Activated CD8-positive, alpha-beta memory T cell treated with anti-CD3 and anti-CD28 coated beads for 4 hours (primary cell): ENCODE measurements at places on chromosomes 5 and 9.

GRCh38 chr9:135461936-135462335, 17.6 kb upstream of the PPP1R26 start:
- DNase-seq = no peak

DNA sequence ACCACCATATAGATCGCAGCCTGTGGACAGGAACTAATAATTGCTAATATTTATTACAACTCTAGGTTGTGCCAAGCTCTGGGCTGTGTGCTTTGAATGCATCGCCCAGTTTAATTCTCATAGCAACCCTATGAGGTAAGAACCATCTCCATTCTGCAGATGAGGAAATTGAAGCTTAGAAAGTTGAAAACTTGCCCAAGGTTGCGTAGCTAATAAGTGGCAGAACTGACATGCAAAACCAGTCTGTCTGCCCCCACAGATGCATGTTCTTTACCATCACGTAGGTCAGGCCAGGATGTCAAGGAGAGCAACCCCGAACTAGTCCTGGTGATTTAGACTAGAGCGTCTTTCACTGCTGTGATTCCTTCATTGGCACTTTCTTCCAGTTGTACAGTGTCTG, 15.6 kb downstream of the WWC1 start:
- no peak for DNase-seq

DNA sequence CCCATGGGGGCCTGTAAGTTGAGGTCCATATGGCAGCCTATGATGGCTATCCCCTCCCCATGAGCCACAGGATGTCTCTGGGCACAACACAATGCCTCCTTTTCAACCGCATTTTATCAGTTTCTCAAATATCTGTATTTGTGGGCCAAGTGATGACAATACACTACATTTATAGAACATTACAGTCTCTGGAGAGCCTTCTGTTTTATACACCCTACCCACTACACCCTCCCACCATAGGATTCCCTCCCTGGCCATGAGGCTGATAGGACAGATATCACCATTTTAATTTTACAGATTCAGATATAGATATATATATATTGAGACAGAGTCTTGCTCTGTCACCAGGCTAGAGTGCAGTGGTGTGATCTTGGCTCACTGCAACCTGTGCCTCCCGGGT, 236.8 kb downstream of the ENC1 start:
- no peak for DNase-seq

DNA sequence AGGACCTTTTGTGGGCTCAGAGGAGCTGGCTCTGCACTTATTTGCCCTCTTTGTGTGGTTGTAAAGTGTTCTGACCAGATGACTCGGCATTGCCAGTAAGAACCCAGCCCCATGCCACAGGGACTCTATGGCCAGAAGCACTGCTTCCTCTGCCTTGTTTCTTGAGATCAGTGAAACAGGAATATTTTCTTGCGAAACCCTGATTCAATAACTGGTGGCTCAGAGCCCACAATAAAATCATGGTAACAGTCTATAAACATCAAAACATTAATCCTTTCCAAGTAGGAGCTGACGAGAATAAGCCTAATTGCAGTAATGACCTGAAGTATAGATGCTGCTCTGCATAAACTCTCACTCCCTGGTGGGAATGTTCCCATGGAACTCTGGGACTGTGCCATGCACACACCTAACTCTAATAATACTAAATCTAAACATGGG, 344.3 kb downstream of the ZNF608 start:
- DNase-seq = no peak

DNA sequence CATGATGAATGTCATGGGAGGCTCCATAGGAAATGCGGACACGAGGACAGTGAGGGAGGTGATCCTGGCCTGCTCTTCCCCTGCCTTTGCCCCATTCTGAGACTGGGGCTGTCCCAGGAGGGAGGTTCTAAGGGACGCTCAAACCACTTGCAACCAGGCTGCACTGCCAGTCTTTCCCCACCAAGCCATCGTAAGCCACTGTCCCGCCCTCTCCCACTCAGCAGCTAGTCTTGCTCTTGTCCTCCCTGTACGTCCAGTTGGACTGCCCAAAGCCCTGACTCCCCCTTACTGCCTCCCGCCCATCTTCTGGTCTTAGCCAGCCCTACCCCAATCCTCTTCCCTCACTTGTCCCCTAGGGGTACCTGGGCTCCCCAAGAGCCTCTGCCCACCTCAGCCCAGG, 115.7 kb downstream of the FSTL4 start:
- no peak for DNase-seq

DNA sequence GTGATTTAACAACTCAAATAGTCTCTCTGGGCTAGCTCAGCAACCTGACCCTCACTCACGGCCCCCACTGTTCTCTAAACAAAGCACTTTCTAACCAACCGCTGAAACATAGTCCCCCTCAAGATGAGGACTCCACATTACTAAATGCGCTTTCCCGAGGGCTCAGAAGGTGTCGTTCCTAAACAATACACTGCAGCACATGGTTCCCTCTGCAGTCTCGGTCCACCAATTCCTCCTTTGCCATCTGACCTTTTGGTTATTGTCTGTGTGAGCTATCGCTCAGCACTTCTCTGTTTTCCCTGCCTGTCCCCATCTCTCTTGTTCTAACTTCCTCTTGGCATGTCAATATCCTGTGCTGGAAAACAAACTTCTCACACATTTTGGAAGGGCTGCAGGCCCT, 7.2 kb downstream of the EPB41L4A start:
- DNase-seq = no peak

GRCh38 chr5:168301593-168302390, 10.3 kb downstream of the WWC1 start:
- DNase-seq = no peak

DNA sequence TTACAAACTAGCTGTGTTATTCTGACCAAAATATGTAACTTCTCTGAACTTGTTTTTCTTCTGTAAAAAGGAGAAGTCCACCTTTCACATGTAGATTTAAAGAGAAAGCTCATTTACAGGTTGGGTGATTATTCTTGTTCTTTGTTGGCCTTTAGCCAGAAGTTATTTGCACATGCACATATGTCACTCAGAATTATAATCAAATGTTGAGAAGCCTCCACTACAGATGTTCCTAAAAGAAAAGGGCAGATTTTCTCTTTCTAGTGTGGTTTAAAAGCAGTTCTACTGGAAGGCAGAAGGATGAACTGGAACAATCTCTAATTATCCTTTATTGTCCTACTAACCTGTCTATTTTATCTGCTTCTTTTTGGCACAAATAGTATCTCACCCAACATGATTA, 209.8 kb upstream of the ELAVL2 start:
- DNase-seq = no peak

DNA sequence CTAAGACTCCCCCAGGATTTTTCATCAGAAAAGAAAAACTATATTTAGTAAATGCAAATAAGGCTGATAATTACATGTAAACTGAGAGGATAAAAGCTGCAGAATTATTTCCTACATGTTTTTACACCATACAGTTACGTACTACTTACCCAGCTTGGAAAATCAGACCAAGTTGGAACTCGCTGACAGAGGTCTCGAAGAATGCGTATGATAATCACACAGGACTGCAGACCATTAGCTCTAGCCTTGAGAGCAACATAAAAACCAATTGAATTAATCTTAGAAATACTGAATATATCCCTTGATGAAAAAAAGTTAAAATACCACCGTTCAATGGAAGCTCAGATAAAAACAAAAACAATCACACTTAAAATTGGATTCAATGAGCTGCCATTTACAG, 65.6 kb downstream of the ZFR start:
- DNase-seq = no peak

GRCh38 chr5:151692312-151692711, 5.6 kb upstream of the SPARC start:
- no peak for DNase-seq

- DNase-seq = no peak
These were observed 55.5 kb upstream of the IFNK start for GRCh38 chr9:27468462-27469110.

GRCh38 chr5:176364765-176365350, 429 bp upstream of the ARL10 start:
- DNase-seq = no peak

DNA sequence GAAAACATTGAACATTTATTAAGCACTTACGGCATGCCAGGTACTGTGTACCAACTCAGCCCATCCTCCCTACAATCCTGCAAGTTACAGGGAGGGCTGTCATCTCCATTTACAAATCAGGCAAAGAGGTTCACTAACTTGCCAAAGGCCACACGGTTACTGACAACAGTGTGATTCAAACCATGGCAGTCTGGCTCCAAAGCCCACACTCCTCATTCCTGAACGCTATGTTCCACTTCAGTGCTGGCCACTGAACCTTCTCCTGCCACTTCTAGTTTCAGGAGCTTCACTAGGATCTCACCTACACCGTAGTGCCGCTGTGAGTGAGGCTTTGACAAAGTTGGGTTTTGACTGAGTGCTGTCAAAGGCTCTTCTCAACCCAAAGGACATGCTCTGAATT, 7.2 kb upstream of the LIFR start:
- no peak for DNase-seq

- no peak for DNase-seq
These were observed 49.6 kb upstream of the CCNG1 start for GRCh38 chr5:163387589-163388343.

GRCh38 chr5:139638090-139638735, 9.9 kb upstream of the CXXC5 start:
- DNase-seq = no peak

DNA sequence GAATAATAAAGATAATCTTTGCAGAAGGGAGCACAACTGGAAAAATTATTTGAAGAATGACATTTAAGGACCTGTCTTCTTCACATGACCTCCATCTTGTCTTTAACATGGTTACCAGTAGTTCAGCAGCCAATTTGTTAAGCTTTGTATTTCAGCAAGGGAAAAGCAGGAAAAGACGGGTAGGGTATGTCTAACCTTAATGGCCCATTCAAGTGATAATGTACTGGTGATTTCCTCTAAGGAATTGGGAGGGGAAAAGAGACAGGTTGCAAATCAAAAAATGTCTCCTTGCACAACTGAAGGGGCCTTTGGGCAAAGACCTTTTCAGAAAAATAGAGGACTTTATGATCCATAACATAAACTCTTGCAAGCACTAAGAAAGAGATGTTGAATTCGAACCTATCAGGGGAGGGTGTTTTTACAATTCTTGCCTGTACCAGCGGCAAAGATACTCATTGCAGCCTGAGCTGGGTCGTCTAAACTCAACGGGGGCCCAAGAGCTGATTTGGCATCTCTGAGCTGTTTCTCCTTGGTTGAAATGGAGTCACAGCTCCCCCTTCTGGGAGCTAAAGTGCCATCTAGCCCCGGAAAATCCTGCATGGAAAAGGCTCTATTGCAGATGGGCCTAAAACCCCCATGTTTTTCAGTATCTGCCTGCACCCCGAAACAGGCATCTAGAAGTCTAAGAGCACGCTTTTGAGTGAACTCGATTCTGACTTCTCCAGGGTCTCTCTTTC, 3.8 kb downstream of the BRINP1 start:
- DNase-seq = no peak

DNA sequence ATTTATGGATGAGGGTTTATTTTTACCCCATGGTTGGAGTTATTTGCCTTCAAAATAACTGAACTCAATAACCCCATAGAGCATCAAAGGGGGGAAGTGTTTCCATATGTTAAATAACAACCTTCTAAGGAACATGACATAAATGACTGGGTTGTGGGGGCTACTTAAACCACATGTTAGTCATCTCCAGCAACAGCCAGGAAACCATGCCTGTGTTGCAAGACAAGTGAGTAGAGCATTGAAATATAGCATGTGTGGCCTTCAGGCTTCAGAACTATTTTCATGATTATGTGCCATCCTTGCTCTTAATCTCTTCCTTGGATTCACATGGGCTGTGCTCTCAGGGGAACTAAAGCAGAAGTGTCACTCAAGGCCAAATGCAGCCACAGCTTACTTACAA, 431.2 kb downstream of the AGTPBP1 start:
- DNase-seq = no peak

DNA sequence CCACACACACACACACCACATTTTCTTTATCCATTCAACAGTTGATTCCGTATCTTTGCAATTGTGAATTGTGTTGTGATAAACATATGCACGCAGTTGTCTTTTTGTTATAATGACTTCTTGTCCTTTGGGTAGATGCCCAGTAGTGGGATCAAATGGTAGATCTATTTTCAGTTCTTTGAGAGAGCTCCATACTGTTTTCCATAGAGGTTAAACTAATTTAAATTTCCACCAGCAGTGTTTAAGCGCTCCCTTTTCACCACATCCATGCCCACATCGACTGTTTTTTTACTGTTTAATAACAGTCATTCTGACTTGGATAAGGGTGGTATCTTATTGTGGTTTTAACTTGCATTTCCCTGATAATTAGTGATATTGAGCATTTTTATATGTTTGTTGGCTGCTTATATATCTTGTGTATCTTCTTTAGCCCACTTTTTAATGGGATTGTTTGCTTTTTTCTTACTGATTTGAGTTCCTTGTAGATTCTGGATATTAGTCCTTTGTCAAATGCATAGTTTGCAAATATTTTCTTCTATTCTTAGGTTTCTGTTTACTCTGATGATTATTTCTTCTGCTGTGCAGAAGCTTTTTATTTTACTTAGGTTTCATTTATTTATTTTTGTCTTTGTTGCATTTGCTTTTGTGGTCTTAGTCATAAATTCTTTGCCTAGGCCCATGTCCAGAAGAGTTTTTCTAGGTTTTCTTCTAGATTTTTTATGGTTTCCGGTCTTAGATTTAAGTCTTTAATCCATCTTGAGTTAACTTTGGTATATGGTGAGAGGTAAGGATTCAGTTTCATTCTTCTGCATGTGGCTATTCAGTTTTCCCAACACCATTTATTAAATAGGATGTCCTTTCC, 82.4 kb downstream of the SH3RF2 start:
- no peak for DNase-seq

GRCh38 chr5:147481376-147481775, 28.5 kb downstream of the DPYSL3 start:
- DNase-seq = no peak

DNA sequence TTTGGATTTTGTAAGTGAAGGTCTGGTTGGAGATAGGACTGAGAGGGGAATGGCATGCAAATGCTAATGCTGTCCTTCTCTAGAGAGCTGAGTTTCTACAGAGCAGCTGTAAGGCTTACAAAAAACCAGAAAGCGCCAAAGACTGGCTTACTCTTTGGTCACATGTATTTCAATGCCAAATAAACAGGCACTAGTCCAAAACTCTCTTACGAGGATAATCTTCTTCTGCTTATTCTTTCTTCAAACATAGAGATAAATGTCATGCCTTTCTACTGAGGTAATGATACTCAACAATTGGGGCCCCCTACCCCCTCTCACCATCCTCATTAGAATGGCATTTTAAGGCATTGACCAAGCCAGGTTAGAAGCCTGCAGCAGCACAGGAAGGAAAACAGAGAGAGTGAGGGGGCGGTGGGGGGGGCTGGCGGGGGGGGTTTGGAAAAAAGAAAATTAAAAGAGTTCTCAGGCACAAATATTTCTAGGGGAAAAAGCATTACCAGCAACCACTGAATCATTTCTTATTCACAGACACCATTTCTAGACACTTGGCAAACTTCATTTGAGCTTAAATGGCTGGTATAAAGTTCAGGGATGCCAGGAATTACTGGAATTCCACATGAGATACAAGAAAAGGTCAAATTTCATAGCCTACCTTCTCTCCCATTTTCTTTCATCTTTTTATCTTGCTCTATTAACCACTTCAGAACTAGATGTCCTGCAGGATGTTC, 34.0 kb downstream of the PUM3 start:
- no peak for DNase-seq

- DNase-seq = no peak
These were observed 245.6 kb upstream of the DAB2 start for GRCh38 chr5:39670391-39670790.
